ENCODE measurements at places on chromosomes 11 and 22. TPM values are rescaled to one million over a fixed set of nuclear protein-coding genes. Genes with fewer than 3 reads are reported as not detected.

DNA sequence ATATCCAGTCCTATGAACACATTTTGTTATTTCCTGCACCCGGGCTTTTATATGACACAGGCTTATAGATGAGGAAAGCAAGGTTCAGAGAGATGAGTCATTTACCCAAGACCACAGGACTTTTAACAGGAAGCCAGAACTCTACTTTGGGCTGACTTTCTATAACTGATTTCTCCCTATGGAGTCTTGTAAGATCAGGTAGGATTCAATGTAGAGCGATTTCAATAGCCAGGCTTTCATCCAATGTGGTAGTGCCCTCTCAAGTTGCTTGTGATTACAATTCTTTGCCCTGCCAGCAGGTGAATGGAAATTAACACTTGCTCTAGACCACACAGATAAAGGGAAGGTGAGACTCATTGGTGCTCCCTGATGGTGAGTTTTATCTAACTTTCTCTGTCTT is 378.3 kb downstream of the INSC start:
- no peak for DNase-seq

Gene CDON
- polyA plus RNA-seq = 1.0 TPM

GRCh38 chr11:122345586-122345985 is 229.6 kb upstream of the BLID start:
- no peak for DNase-seq

Gene INS
- polyA plus RNA-seq = 2.8 TPM

- DNase-seq = peak; percentile 69
Measured at GRCh38 chr11:64990222-64990923, 6.4 kb downstream of the BATF2 start.

Gene TYR
- polyA plus RNA-seq = not detected

Gene PTPN5
- polyA plus RNA-seq = 0.47 TPM

GRCh38 chr11:108286956-108287355 is 64.1 kb downstream of the ATM start:
- DNase-seq = no peak

DNA sequence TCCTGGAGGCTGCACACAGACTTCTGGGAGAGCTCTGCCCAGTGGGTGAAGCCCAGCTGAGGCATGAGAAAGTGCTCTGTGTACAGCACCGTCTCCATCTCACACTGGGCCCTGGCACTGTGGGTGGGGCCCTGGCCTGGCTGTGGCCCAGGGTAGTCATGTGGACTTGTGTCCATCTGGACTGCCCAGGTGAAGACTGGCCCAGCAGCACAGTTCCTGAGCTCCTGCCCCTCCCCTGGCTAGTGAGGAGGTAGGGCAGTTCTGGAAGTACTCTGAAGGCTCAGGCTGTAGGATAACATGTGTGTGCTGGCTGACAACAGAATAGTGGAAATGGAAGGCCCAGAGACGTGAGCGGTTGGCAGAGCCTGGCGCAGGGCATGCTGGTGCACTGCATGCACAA is 35.4 kb downstream of the RSPH14 start:
- DNase-seq = no peak

DNA sequence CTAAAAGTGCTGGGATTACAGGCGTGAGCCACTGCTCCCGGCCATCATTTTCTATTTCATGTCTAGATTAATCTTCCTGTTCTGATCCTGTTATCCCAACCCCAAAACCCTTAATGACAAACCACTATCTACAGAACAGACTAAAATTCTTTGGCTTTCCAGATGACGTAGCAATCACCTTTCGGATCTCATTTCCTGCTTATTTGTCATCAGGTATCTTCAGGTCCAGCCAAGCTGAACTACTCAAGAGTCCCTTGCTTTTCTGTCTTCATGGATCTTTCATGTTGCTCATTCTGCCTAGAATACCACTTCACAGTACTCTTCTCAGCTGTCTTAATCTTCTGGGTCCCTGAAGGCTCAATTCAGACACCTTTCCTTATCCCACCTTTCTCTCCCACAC is 27.4 kb upstream of the IPO7 start:
- DNase-seq = no peak
